GM23338 (cell line): ENCODE measurements at places on chromosomes 2 and 18. TPM values are rescaled to one million over a fixed set of nuclear protein-coding genes. Genes with fewer than 3 reads are reported as not detected.

NT5C1B gene
- not detected in 2 replicates for total RNA-seq

GRCh38 chr2:33126958-33127357 is 180.2 kb downstream of the LTBP1 start:
- no peaks in the 10 kb centered on the region for H3K27me3 ChIP-seq
- no peaks in the 10 kb centered on the region for H3K36me3 ChIP-seq
- no peak overlapping the region for H3K27ac ChIP-seq
- no peak for DNase-seq
- H3K4me1 ChIP-seq = no peaks in the 10 kb centered on the region

- no peak for DNase-seq
- no peaks in the 10 kb centered on the region for H3K27me3 ChIP-seq
Measured at GRCh38 chr2:118246726-118247125, 158.5 kb downstream of the INSIG2 start.

- peaks cover 38% of the 10 kb centered on the region for H3K4me1 ChIP-seq
- no peak overlapping the region for H3K4me3 ChIP-seq
Measured at GRCh38 chr18:77093067-77093430, 39.5 kb downstream of the MBP start.

- H3K27me3 ChIP-seq = no peaks in the 10 kb centered on the region
- DNase-seq = no peak
- H3K36me3 ChIP-seq = peaks cover 27% of the 10 kb centered on the region
- no peaks in the 10 kb centered on the region for H3K4me1 ChIP-seq
- H3K4me3 ChIP-seq = no peak overlapping the region
Measured at GRCh38 chr2:1654696-1655374, 89.5 kb downstream of the PXDN start.
